ENCODE measurements at places on chromosomes 7 and 10.

GRCh38 chr7:103048833-103049232 lies 25.8 kb downstream of the FBXL13 start:
- H3K4me1 ChIP-seq, result no peaks in the 10 kb centered on the region
- H3K27ac ChIP-seq, result no peak overlapping the region
- DNase-seq, result no peak
- no peaks in the 10 kb centered on the region for H3K27me3 ChIP-seq

GRCh38 chr7:55185941-55186609 lies 167.3 kb downstream of the EGFR start:
- no peak overlapping the region for H3K4me3 ChIP-seq
- no peak for DNase-seq
- H3K27ac ChIP-seq, result no peak overlapping the region
- H3K4me1 ChIP-seq, result no peaks in the 10 kb centered on the region

- H3K36me3 ChIP-seq, result no peaks in the 10 kb centered on the region
- H3K4me3 ChIP-seq, result no peak overlapping the region
Observed at GRCh38 chr7:46968003-46968402, 613.9 kb downstream of the TNS3 start.

DNA sequence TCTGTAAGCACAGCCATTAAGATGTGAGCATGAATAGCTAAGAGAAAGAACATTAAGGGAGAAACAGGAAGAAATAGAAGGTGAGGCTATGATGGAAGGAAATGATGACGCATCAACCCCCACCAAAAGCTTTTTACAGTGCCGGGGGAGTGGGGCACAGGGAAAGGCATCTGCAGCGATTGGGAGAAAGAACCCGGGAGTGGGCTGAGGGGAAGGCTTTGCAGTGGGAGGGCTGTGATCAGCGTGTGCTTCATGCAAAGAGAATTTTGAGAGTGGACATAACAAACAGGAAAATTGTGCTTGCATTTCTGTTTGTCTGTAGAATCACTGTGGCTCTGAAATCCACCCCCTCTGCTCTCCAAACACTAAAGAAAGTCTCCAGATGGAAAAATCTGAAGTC lies 250.8 kb downstream of the KCNMA1 start:
- H3K4me3 ChIP-seq, result no peak overlapping the region
- peaks cover 3% of the 10 kb centered on the region for H3K4me1 ChIP-seq
- H3K36me3 ChIP-seq, result no peaks in the 10 kb centered on the region
- no peak for DNase-seq
- no peak overlapping the region for H3K27ac ChIP-seq

- no peaks in the 10 kb centered on the region for H3K27me3 ChIP-seq
- peaks cover 42% of the 10 kb centered on the region for H3K36me3 ChIP-seq
- H3K4me3 ChIP-seq, result no peak overlapping the region
- peak; percentile 81 for DNase-seq
- peak overlapping the region; percentile 11 for H3K27ac ChIP-seq
Observed at GRCh38 chr10:102476466-102477141, 25.3 kb upstream of the C10orf95 start.

DNA sequence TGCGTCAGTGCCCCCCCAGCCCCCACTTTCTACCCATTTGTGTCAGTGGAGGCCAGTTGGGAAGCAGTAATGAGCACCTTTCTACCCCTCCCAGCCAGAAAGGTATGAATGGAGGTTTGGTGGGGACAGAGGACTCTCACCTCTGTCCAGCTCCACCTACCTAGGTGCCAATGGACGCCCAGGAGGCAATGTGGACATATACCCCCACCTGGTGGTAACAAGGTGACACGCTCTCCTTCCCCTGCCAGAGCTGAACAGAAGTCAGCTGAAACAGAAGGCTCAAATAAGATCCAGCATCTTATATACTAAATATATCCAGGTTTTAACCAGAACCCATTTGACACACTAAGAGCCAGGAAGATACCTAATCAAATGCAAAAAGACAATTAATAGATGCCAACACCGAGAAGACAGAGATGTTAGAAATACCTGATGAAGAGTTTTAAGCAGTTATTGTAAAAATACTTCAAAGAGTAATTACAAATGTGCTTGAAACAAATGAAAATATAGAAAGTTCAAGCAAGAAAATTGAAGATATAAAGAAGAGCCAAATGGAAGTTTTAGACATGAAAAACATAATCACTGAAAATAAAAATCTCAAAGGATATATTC lies 18.4 kb upstream of the SORCS3 start:
- H3K36me3 ChIP-seq, result no peaks in the 10 kb centered on the region
- no peak for DNase-seq
- H3K27ac ChIP-seq, result no peak overlapping the region
- no peak overlapping the region for H3K4me3 ChIP-seq
- H3K4me1 ChIP-seq, result no peaks in the 10 kb centered on the region

- peak; percentile 69 for DNase-seq
- H3K36me3 ChIP-seq, result no peaks in the 10 kb centered on the region
- peak overlapping the region; percentile 8 for H3K27ac ChIP-seq
Observed at GRCh38 chr10:21160116-21160515, 263.0 kb upstream of the NEBL start.

DNA sequence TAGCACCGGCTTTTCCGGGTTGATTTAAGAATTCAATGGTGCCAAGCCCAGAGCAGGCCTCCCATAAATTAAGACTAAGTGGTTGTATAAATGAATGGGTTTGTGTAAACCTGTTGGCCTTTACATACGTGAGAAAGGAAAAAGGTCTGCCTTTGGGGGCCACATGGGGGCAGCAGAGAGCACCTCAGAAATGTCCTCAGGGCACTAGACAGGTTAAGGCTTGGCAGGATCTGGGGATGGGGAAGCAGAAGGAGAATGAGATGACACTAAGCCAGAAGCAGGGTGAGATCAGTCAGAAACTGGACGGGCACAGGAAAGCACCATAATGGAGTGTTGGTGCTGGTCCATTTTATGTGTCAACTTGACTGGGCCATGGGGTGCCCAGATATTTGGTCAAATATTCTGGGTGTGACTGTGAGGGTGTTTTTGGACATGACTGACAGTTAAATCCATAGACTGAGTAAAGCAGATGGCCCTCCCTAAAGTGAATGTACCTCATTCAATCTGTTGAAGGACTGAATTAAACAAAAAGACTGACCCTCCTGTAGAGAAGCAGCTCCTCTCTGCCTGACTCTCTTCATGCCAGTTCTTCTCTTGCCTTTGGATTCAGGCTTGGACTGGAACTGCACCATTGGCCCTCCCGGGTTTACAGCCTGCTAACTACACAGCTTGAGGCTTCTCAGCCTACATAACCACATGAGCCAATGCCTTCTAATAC lies 58.9 kb downstream of the FRMPD2 start:
- no peaks in the 10 kb centered on the region for H3K27me3 ChIP-seq
- H3K4me1 ChIP-seq, result no peaks in the 10 kb centered on the region
- H3K27ac ChIP-seq, result no peak overlapping the region
- H3K36me3 ChIP-seq, result no peaks in the 10 kb centered on the region

DNA sequence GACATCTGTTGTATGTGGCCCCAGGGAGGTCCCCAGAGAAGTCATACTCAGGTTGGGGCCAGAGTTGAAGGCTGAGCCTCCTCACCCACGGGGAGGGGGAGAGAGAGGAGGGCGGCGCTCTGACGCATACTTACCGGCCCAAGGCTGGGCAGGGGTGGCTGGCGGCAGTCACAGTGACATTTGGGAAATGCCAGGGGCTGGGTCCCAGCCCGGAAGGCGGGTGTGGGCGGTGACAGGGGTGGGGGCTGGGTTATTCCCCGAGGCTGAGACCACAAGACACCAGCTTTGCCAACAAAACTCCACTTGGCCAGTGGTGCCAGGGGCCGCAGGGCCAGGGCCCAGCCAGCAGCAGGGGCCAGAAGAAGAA lies 41.1 kb downstream of the RASGEF1A start:
- peak; percentile 57 for DNase-seq
- no peaks in the 10 kb centered on the region for H3K36me3 ChIP-seq
- no peak overlapping the region for H3K27ac ChIP-seq

- H3K4me3 ChIP-seq, result no peak overlapping the region
- H3K27me3 ChIP-seq, result no peaks in the 10 kb centered on the region
- no peaks in the 10 kb centered on the region for H3K36me3 ChIP-seq
- H3K4me1 ChIP-seq, result no peaks in the 10 kb centered on the region
- no peak for DNase-seq
Observed at GRCh38 chr10:48343921-48344598, 37.6 kb downstream of the MAPK8 start.

DNA sequence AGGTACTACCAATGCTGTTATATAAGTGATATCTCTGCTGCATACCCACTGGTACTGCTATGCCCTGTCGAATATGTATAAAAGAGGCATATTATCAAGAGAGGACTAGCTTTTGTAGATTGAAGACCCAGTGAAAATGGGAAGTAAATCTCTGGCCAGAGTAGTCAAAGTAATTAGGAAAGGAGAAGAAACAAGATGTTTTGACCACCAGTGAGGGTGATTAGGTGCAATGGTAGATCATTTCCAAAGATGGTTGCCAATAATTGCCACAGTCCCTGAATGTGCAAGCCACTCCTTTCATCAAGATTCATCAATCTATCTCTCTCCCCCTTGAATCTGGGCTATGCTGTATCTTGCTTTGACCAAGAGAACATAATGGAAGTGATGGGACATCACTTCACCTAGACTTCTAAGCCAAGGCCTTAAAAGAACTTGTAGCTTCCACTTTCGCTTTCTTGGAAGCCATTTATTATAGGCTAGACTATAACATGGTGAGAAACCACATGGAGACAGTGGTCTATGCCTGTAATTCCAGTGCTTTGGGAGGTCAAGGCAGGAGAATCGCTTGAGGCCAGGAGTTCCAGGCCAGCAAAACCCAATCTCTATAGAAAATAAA lies 52.6 kb upstream of the ST8SIA6 start:
- no peak overlapping the region for H3K27ac ChIP-seq
- no peaks in the 10 kb centered on the region for H3K27me3 ChIP-seq
- DNase-seq, result no peak
- H3K4me3 ChIP-seq, result no peak overlapping the region
- no peaks in the 10 kb centered on the region for H3K36me3 ChIP-seq

DNA sequence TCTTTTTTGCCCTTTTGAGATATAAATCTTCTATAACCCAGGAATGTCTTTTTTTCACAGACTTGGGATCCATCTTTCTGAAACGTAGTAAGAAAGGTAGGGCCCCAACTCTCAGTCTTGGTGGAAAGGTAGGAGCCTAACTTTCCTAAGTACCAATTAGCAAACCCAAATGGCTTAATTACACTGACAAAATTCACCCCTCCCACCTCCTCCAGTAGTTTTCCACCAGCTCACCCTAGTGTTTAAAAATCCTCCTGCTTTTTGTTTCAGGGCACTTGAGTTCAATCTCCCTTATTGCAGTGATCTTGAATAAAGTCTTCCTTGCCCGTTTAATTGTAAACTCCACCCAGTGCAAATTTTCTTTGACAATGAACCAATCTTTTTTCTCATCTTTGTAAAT lies 600.0 kb downstream of the PHTF2 start:
- no peak overlapping the region for H3K27ac ChIP-seq
- H3K4me1 ChIP-seq, result no peaks in the 10 kb centered on the region
- no peaks in the 10 kb centered on the region for H3K27me3 ChIP-seq
- H3K36me3 ChIP-seq, result no peaks in the 10 kb centered on the region
- no peak for DNase-seq

- H3K27me3 ChIP-seq, result no peaks in the 10 kb centered on the region
- no peaks in the 10 kb centered on the region for H3K4me1 ChIP-seq
- no peak for DNase-seq
- H3K36me3 ChIP-seq, result no peaks in the 10 kb centered on the region
Observed at GRCh38 chr7:137519181-137519691, 175.7 kb upstream of the PTN start.

- H3K27me3 ChIP-seq, result peaks cover 14% of the 10 kb centered on the region
- H3K36me3 ChIP-seq, result no peaks in the 10 kb centered on the region
- no peak overlapping the region for H3K27ac ChIP-seq
Observed at GRCh38 chr7:1603346-1604225, 33.8 kb upstream of the PSMG3 start.

GRCh38 chr10:96288151-96288621 lies 16.0 kb upstream of the DNTT start:
- peaks cover 14% of the 10 kb centered on the region for H3K4me1 ChIP-seq
- no peaks in the 10 kb centered on the region for H3K36me3 ChIP-seq
- no peak overlapping the region for H3K4me3 ChIP-seq
- H3K27me3 ChIP-seq, result no peaks in the 10 kb centered on the region
- peak overlapping the region; percentile 4 for H3K27ac ChIP-seq

DNA sequence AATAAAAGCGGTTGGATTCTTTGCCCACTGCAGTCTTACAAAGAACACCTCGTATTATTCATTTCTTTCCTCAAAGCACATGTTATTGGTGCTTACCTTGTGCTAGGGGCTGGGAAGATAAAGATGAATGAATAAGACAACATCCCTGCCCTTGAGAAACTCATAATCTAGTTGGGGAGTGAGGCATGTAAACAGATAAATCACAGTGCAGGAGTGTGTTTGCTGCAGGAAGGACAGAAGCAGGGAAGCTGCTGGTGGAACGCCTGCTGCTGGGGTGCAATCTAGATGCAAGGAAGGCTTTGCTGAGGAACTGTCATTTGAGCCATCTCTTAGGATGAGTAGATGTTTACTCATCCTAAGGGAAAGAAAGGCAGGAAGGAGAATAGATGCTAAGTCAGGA lies 135.6 kb downstream of the TMEM178B start:
- H3K4me1 ChIP-seq, result no peaks in the 10 kb centered on the region
- H3K27me3 ChIP-seq, result no peaks in the 10 kb centered on the region
- no peak for DNase-seq
- no peak overlapping the region for H3K27ac ChIP-seq

GRCh38 chr7:155256761-155257481 lies 40.8 kb upstream of the INSIG1 start:
- no peaks in the 10 kb centered on the region for H3K36me3 ChIP-seq
- peaks cover 8% of the 10 kb centered on the region for H3K27me3 ChIP-seq
- H3K4me3 ChIP-seq, result no peak overlapping the region
- no peaks in the 10 kb centered on the region for H3K4me1 ChIP-seq

GRCh38 chr10:60524541-60524940 lies 134.9 kb upstream of the ANK3 start:
- H3K4me1 ChIP-seq, result no peaks in the 10 kb centered on the region
- H3K27me3 ChIP-seq, result no peaks in the 10 kb centered on the region
- no peak for DNase-seq
- H3K36me3 ChIP-seq, result no peaks in the 10 kb centered on the region

DNA sequence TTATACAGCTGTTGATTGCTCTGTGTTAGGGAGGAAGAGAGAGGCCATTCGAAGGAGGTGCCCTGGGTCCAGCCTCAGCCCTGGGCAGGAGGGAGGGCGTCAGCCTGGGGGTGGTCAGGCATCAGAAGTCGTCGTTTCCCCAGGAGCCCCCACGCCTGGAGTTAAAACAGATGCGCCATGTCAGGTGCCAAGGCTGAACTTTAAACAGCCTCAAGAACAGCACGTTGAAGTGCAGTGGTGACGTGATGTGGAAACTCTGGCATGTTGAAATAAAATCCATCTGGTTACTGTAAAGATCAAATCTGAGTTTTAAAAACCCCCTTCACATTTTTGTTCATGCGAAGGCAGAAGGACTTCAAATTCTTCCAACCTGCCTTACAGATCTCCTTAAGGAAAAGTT lies 128.4 kb upstream of the PPP2R2D start:
- no peaks in the 10 kb centered on the region for H3K36me3 ChIP-seq
- H3K27ac ChIP-seq, result no peak overlapping the region
- H3K27me3 ChIP-seq, result no peaks in the 10 kb centered on the region
- DNase-seq, result no peak
- H3K4me1 ChIP-seq, result no peaks in the 10 kb centered on the region
- no peak overlapping the region for H3K4me3 ChIP-seq
